ENCODE measurements at places on chromosomes 7 and 10.

- no peak overlapping the region for H3K27ac ChIP-seq
- no peak for DNase-seq
- H3K4me3 ChIP-seq, result no peak overlapping the region
- H3K4me1 ChIP-seq, result no peaks in the 10 kb centered on the region
- H3K27me3 ChIP-seq, result peaks cover 33% of the 10 kb centered on the region
These were observed 44.2 kb upstream of the A1CF start for GRCh38 chr10:50929670-50930069.

GRCh38 chr10:83725567-83725966 is 413.7 kb upstream of the GHITM start:
- no peaks in the 10 kb centered on the region for H3K27me3 ChIP-seq
- no peak overlapping the region for H3K27ac ChIP-seq
- no peaks in the 10 kb centered on the region for H3K4me1 ChIP-seq
- H3K36me3 ChIP-seq, result no peaks in the 10 kb centered on the region

GRCh38 chr10:101562231-101562630 is 25.8 kb downstream of the POLL start:
- H3K27ac ChIP-seq, result peak overlapping the region; percentile 46
- no peak overlapping the region for H3K4me3 ChIP-seq
- H3K4me1 ChIP-seq, result peaks cover 20% of the 10 kb centered on the region

DNA sequence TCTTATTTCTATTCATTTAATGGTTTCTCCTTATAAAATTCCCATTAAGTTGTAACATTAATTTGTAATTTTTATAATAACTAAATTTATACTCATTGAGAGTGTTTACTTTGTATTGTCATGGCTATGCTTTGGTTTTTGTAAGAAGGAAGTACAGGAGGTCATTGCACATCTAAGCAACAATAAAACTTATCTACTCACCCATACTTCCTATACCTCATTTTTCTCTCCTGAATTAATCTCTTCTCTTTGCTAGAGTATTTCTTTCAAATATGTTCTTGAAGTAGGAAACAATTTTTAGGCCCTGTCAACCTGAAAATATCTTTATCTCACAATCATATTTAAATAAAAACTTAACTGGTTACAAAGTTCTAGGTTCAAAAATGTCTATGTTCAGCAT is 95.4 kb upstream of the WDR11 start:
- no peak overlapping the region for H3K4me3 ChIP-seq
- no peak overlapping the region for H3K27ac ChIP-seq
- H3K36me3 ChIP-seq, result no peaks in the 10 kb centered on the region
- DNase-seq, result no peak

DNA sequence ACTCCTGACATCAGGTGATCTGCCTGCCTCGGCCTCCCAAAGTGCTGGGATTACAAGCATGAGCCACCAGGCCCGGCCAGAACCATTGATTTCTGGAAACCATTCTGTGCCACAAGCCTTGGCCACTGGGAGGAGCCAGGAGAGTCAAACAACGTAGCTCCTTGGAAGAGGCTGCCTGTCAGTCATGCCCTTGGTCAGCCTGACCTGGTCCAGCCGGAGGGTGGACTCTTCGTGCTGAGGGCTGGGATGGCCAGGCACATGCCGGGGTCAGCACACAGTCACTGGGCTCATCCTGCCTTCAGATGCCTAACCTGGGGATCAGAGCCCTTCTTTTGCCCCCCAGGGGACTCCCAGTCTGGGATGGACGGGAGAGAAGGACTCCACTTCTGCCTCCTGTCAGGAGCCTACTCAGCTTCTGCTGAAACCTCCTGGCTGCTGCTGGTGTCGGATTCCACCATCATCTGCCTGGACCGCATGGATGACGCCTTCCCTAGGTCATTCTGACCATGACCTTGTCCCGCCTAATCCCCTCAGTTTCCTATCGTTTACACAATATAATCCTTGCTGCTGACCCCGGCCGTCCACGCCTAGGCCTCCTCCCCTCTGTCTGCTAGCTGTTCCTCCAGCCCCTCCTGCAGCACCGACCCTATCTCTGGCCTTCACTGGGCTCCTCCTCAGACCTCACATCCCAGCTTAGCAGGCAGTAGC is 30.4 kb downstream of the TMEM270 start:
- H3K27me3 ChIP-seq, result peaks cover 32% of the 10 kb centered on the region
- H3K4me3 ChIP-seq, result no peak overlapping the region

GRCh38 chr7:27251136-27251651 is 8.6 kb downstream of the EVX1 start:
- DNase-seq, result no peak
- no peak overlapping the region for H3K4me3 ChIP-seq
- peaks cover 94% of the 10 kb centered on the region for H3K27me3 ChIP-seq
- H3K4me1 ChIP-seq, result peaks cover 17% of the 10 kb centered on the region
- H3K27ac ChIP-seq, result no peak overlapping the region

DNA sequence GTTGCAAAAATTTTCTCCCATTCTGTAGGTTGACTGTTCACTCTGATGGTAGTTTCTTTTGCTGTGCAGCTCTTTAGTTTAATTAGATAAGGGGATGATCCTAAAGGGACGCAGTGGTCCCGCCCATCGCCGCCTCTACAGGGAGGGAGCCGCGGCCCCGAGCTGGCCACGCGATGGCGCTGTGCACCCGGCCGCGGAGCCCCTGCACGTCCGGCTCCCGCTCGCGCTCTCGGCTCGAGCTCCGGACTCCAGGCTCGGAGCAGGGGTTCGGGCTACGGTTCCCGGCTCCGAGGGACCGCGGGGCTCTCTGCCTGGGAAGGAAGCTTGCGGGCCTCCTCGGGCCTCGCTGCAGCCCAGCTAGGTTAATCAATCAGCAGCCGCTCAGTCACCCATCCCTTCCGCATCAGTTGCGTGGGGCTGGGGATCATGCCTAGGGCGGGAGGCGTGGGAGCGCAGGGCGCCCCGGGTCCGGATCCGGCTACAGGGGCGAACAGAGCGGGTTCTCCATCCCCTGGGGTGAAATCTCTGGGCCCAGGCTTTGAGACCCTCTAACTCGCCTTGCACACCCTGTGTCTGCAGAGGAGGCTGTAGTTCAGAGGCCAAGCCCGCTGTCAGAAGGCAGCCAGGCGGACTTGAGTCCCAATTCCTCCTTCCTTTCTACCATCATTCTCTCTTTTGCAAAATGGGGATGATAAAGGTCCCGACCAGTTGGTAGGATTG is 97.9 kb downstream of the WDR11 start:
- peaks cover 49% of the 10 kb centered on the region for H3K27me3 ChIP-seq
- no peaks in the 10 kb centered on the region for H3K36me3 ChIP-seq
- H3K4me1 ChIP-seq, result no peaks in the 10 kb centered on the region
- peak; percentile 57 for DNase-seq
- peak overlapping the region; percentile 68 for H3K4me3 ChIP-seq

- no peak overlapping the region for H3K4me3 ChIP-seq
- peaks cover 51% of the 10 kb centered on the region for H3K27me3 ChIP-seq
- no peak overlapping the region for H3K27ac ChIP-seq
These were observed 220.2 kb upstream of the CELF2 start for GRCh38 chr10:10797513-10797912.

GRCh38 chr7:156236936-156237599 is 403.5 kb upstream of the RNF32 start:
- H3K36me3 ChIP-seq, result no peaks in the 10 kb centered on the region
- H3K27me3 ChIP-seq, result no peaks in the 10 kb centered on the region
- DNase-seq, result no peak
- peaks cover 1% of the 10 kb centered on the region for H3K4me1 ChIP-seq
- H3K4me3 ChIP-seq, result no peak overlapping the region

DNA sequence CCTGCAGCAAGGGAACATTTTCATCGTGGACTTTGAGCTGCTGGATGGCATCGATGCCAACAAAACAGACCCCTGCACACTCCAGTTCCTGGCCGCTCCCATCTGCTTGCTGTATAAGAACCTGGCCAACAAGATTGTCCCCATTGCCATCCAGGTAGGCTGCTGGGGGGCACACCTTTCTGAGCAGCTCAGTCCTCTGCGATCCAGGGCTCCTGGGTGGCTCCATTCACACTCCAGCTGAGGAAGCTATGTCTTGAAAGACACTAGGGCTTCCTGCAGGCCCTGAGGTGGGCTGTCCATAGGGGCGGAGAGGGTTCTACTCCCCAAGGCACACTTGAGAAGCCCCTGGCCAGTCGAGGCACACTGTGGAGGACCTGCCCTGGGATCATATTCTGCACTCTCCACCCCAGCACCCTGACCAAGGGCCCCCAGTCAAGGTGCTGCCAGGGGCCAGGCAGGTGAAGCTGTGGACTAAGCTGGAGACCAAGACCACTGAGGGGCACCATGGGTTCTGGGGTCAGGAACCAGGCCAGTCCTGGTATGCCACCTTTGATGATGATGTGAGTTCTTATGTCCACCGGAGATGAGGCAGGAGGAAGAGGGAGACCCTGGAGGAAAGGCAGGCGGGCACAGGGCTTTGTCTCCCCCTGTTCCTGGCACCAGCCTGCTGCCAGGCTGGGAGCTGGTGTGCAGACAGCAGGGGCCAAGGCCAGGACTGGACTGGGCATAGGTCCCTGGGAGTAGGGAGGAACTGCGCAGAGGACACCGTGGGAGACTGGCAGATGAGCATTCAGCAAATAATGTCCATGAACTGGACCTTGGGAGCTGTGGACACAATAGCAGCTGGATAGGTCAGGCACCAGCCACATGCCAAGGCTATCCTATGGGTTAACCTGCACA is 54.8 kb downstream of the ALOX5 start:
- no peak overlapping the region for H3K27ac ChIP-seq
- H3K4me3 ChIP-seq, result no peak overlapping the region
- no peaks in the 10 kb centered on the region for H3K36me3 ChIP-seq
- H3K27me3 ChIP-seq, result peaks cover 13% of the 10 kb centered on the region

Measured in effector memory CD8-positive, alpha-beta T cell (primary cell).